Kidney epithelial cell (primary cell): ENCODE measurements at places on chromosomes 13 and 19. TPM values are rescaled to one million over a fixed set of nuclear protein-coding genes. Genes with fewer than 3 reads are reported as not detected.

IGFL2 gene
- total RNA-seq = not detected in 2 replicates

CACNG8 gene
- under 0.01 TPM in 1 of 2 replicates, not detected in the other for total RNA-seq

MAB21L1 gene
- total RNA-seq = not detected in 2 replicates

FBN3 gene
- 0.04 and 2.9 TPM in 2 replicates for total RNA-seq

CYP2S1 gene
- 3.1 and 4.9 TPM in 2 replicates for total RNA-seq

RLN3 gene
- not detected in 2 replicates for total RNA-seq

PPM1N gene
- 0.48 TPM in 1 of 2 replicates, not detected in the other for total RNA-seq

SH2D3A gene
- 40.0 and 45.8 TPM in 2 replicates for total RNA-seq

SRRM5 gene
- 0.46 TPM in 1 of 2 replicates, not detected in the other for total RNA-seq

PRR22 gene
- total RNA-seq = 1.4 and 2.2 TPM in 2 replicates

AXL gene
- total RNA-seq = 128 and 138 TPM in 2 replicates

IRF2BP1 gene
- total RNA-seq = 32.9 and 36.4 TPM in 2 replicates

GRIK5 gene
- 14.2 and 20.2 TPM in 2 replicates for total RNA-seq

FXYD1 gene
- not detected in 2 replicates for total RNA-seq

CEACAM19 gene
- 6.4 and 10.5 TPM in 2 replicates for total RNA-seq

MLLT1 gene
- 23.1 and 27.6 TPM in 2 replicates for total RNA-seq

ZSCAN5B gene
- not detected in 2 replicates for total RNA-seq

ZNF540 gene
- total RNA-seq = 0.58 and 1.7 TPM in 2 replicates

FAM216B gene
- not detected in 2 replicates for total RNA-seq

ADGRE2 gene
- 0.21 and 0.27 TPM in 2 replicates for total RNA-seq

CABP5 gene
- not detected in 2 replicates for total RNA-seq

FLT3 gene
- 0.21 and 0.88 TPM in 2 replicates for total RNA-seq

HIPK4 gene
- 0.55 TPM in 1 of 2 replicates, not detected in the other for total RNA-seq

ICAM1 gene
- total RNA-seq = 155 TPM in 2 replicates

KIR2DL1 gene
- total RNA-seq = not detected in 2 replicates

CBY2 gene
- total RNA-seq = not detected in 2 replicates

AZU1 gene
- not detected in 2 replicates for total RNA-seq

LRP3 gene
- total RNA-seq = 42.8 and 54.8 TPM in 2 replicates

OVOL3 gene
- not detected in 2 replicates for total RNA-seq

DAND5 gene
- total RNA-seq = not detected in 2 replicates

MBD3L2 gene
- not detected in 2 replicates for total RNA-seq

RNF113B gene
- not detected in 2 replicates for total RNA-seq

ZNF574 gene
- 17.3 and 27.0 TPM in 2 replicates for total RNA-seq

PTH2 gene
- not detected in 2 replicates for total RNA-seq

PSG6 gene
- total RNA-seq = not detected in 2 replicates

ZNF628 gene
- 7.3 and 15.8 TPM in 2 replicates for total RNA-seq

ZNF226 gene
- total RNA-seq = 11.2 and 26.8 TPM in 2 replicates

HCST gene
- total RNA-seq = not detected in 2 replicates

DKKL1 gene
- 0.58 TPM in 1 of 2 replicates, not detected in the other for total RNA-seq

IFNL1 gene
- total RNA-seq = not detected in 2 replicates

ZNF837 gene
- 4.3 and 5.9 TPM in 2 replicates for total RNA-seq

TTC9B gene
- not detected in 2 replicates for total RNA-seq

C1QTNF9 gene
- not detected in 2 replicates for total RNA-seq

FUZ gene
- 13.2 and 14.8 TPM in 2 replicates for total RNA-seq

PABPC3 gene
- 0.34 and 0.58 TPM in 2 replicates for total RNA-seq

PRKCG gene
- 0.13 TPM in 1 of 2 replicates, not detected in the other for total RNA-seq

TRPC4 gene
- 2.2 and 2.6 TPM in 2 replicates for total RNA-seq

PEAK3 gene
- total RNA-seq = not detected in 2 replicates
